Kidney (tissue), 22 donors: ENCODE measurements at places on chromosomes 7 and 10.

GRCh38 chr7:151550656-151551286 lies 31.1 kb upstream of the RHEB start:
- no peak overlapping the region for H3K27ac ChIP-seq
- no peak for DNase-seq
- peaks cover 2% of the 10 kb centered on the region for H3K36me3 ChIP-seq
- H3K4me3 ChIP-seq: no peak overlapping the region

DNA sequence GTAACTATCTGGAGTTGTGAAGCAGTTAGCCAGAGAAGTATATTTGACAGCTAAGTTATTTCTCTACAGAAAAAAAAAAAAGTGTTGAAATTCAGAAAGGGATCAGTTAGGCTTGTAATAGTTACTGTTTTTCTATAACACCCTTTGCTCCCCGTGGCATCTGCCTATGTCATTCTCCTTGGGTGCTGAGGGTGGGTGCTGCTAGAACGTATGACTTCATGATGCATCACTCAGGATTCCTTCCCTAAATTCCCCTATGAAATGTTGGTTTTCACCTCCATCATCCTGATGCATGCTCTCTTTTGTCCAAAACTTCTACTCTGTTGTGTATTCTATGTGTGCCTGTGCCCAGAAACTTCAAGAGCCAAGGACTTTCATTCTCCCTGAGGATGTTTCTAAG lies 536.4 kb downstream of the GRM8 start:
- H3K4me3 ChIP-seq: no peak overlapping the region
- no peaks in the 10 kb centered on the region for H3K27me3 ChIP-seq
- no peak overlapping the region for H3K27ac ChIP-seq
- H3K4me1 ChIP-seq: no peaks in the 10 kb centered on the region
- no peak for DNase-seq
- H3K36me3 ChIP-seq: no peaks in the 10 kb centered on the region

DNA sequence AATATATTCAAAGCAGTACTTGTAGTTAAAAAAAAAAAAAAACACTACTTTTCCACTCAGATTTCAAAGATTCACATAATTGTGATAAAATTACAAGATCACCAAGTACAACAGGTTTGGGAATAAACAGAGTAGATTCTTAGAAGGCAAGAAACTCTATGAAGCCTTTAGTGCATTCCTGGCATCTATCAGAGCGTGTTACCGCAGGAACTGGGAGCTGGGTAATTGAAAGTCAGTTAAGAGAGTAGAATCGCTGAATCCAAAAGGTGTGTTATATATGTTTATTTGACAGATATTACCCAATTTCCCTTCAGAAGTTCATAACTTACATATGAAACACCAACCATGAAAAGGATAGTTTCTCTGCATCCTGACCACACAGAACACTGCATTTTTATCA lies 159.2 kb upstream of the PLXNA4 start:
- H3K36me3 ChIP-seq: no peaks in the 10 kb centered on the region
- H3K27me3 ChIP-seq: no peaks in the 10 kb centered on the region
- DNase-seq: peak; percentile 40
- H3K4me3 ChIP-seq: no peak overlapping the region

DNA sequence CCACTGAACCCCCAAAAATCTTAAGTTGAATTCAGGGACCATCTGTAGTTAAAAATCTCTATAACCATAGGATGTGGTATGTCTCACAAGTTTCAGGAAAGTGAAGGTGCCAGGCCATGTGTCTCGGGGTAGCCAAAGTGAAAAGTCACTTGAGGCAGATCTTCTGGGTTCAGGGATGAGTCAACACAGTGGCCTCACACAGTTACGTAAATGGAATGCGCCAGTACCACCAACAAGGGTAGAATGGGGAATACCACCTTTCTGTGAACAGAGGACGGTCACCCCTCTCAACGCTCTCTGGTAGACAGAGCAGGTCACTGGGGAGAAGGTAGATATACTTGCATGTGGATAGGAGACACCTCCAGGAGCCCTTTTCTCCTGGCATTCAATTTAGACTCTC lies 71.4 kb downstream of the ELMO1 start:
- H3K36me3 ChIP-seq: no peaks in the 10 kb centered on the region
- no peaks in the 10 kb centered on the region for H3K27me3 ChIP-seq
- no peak for DNase-seq
- no peak overlapping the region for H3K4me3 ChIP-seq

GRCh38 chr7:2038931-2039728 lies 193.6 kb downstream of the MAD1L1 start:
- H3K27ac ChIP-seq: no peak overlapping the region
- H3K4me1 ChIP-seq: peaks cover 3% of the 10 kb centered on the region
- H3K27me3 ChIP-seq: no peaks in the 10 kb centered on the region
- no peaks in the 10 kb centered on the region for H3K36me3 ChIP-seq
- no peak overlapping the region for H3K4me3 ChIP-seq
- no peak for DNase-seq

GRCh38 chr10:74728225-74728624 lies 98.2 kb upstream of the KAT6B start:
- H3K36me3 ChIP-seq: no peaks in the 10 kb centered on the region
- no peak for DNase-seq

GRCh38 chr10:124639646-124640045 lies 104.5 kb downstream of the FAM53B start:
- no peak overlapping the region for H3K27ac ChIP-seq
- peak; percentile 40 for DNase-seq
- H3K4me1 ChIP-seq: peaks cover 9% of the 10 kb centered on the region
- no peaks in the 10 kb centered on the region for H3K27me3 ChIP-seq
- no peak overlapping the region for H3K4me3 ChIP-seq

- no peak overlapping the region for H3K4me3 ChIP-seq
- H3K4me1 ChIP-seq: no peaks in the 10 kb centered on the region
- no peaks in the 10 kb centered on the region for H3K36me3 ChIP-seq
- no peak for DNase-seq
Measured at GRCh38 chr7:100781255-100781654, 46.1 kb downstream of the EPHB4 start.

DNA sequence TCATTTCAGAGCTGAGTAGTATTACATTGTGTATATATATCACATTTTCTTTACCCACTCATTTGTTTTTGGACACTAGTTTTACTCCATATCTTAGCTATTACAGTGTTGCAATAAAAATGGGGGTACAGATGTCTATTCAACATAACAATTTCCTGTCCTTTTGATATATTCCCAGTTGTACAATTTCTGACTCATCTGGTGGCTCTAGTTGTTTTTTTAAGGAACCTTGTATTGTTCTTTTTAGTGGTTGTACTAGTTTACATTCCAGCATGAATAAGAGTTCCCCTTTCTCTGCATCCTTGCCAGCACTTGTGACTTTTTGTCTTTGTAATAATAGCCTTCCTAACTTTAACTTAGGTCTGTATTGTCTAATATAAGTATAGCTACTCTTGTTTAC lies 739.9 kb downstream of the XPNPEP1 start:
- H3K4me3 ChIP-seq: no peak overlapping the region
- DNase-seq: no peak
- no peaks in the 10 kb centered on the region for H3K27me3 ChIP-seq
- no peak overlapping the region for H3K27ac ChIP-seq
- no peaks in the 10 kb centered on the region for H3K4me1 ChIP-seq

DNA sequence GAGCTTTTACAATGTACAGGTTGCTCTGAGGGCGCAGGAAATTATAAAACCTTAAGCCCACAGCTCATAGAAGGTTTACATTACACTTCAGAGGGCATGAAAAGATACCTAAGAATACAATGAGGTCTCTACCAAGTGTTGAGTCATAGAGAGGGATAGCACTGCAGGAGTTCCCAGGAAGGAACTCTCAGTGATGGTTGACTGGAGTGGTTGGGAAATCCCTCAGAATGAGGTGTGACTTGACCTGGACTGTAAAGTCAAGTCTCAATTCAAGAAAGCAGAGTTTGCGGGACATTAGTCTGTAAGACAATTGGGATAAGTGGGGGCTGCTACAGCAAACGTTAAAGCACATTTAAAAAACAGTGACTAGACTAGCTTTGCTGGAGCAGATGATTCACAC lies 21.9 kb downstream of the TNKS2 start:
- no peaks in the 10 kb centered on the region for H3K27me3 ChIP-seq
- H3K36me3 ChIP-seq: peaks cover 37% of the 10 kb centered on the region
- no peak overlapping the region for H3K4me3 ChIP-seq
- no peaks in the 10 kb centered on the region for H3K4me1 ChIP-seq

GRCh38 chr7:3588341-3588740 lies 287.3 kb downstream of the SDK1 start:
- H3K4me1 ChIP-seq: no peaks in the 10 kb centered on the region
- H3K27ac ChIP-seq: no peak overlapping the region

GRCh38 chr7:14271441-14271840 lies 282.0 kb upstream of the ETV1 start:
- no peak overlapping the region for H3K27ac ChIP-seq
- no peaks in the 10 kb centered on the region for H3K27me3 ChIP-seq
- no peaks in the 10 kb centered on the region for H3K36me3 ChIP-seq
- H3K4me1 ChIP-seq: no peaks in the 10 kb centered on the region

DNA sequence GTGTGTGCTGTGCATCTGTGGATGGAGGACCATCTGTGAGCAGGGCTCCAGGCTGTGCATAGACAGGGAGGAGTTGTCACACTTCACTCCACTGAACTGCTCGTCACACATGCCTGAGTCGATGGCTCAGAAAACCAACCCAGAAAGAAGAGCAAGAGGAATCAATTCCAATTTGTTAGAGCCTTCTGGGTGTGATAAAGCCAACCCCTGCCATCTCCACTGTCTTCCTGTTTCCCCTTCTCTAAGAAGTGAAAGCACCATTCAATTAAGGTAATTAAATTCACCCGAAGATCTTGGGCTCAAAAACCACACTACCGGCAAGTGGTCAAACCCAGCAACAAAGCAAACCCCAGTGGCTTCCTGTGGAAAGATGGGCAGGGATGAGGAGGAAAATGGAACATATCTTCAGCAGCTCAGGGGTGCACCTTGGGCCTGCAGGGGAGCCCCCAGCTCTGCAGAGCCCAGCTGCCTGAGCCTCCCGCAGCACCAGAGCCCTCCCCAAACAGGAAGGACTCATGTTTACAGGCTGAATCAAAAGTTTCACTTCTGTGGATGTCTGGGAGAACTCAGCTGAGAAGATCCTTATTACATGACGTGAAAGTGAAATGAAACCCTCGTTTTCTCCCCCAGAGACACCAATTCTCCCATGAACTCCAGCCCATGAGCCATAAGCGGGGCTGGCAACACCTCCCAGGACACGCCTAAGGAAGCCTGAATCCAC lies 10.9 kb downstream of the C10orf71 start:
- H3K27me3 ChIP-seq: no peaks in the 10 kb centered on the region
- H3K27ac ChIP-seq: no peak overlapping the region
- no peaks in the 10 kb centered on the region for H3K36me3 ChIP-seq
- DNase-seq: no peak

GRCh38 chr7:28165261-28165660 lies 15.3 kb downstream of the JAZF1 start:
- no peaks in the 10 kb centered on the region for H3K4me1 ChIP-seq
- no peaks in the 10 kb centered on the region for H3K36me3 ChIP-seq
- no peak overlapping the region for H3K4me3 ChIP-seq

- H3K4me3 ChIP-seq: no peak overlapping the region
- no peak for DNase-seq
- no peaks in the 10 kb centered on the region for H3K4me1 ChIP-seq
- no peaks in the 10 kb centered on the region for H3K36me3 ChIP-seq
Measured at GRCh38 chr7:36191292-36191920, 38.4 kb downstream of the EEPD1 start.

GRCh38 chr7:91690541-91691070 lies 189.9 kb downstream of the MTERF1 start:
- no peaks in the 10 kb centered on the region for H3K27me3 ChIP-seq
- DNase-seq: no peak
- no peaks in the 10 kb centered on the region for H3K4me1 ChIP-seq
- H3K27ac ChIP-seq: no peak overlapping the region

GRCh38 chr10:87976101-87976743 lies 112.8 kb downstream of the PTEN start:
- no peaks in the 10 kb centered on the region for H3K36me3 ChIP-seq
- H3K27ac ChIP-seq: no peak overlapping the region
- no peaks in the 10 kb centered on the region for H3K4me1 ChIP-seq

GRCh38 chr10:95837356-95837776 lies 70.4 kb upstream of the CC2D2B start:
- no peak overlapping the region for H3K4me3 ChIP-seq
- H3K27ac ChIP-seq: no peak overlapping the region
- DNase-seq: no peak
- H3K4me1 ChIP-seq: peaks cover 7% of the 10 kb centered on the region
- H3K36me3 ChIP-seq: no peaks in the 10 kb centered on the region

DNA sequence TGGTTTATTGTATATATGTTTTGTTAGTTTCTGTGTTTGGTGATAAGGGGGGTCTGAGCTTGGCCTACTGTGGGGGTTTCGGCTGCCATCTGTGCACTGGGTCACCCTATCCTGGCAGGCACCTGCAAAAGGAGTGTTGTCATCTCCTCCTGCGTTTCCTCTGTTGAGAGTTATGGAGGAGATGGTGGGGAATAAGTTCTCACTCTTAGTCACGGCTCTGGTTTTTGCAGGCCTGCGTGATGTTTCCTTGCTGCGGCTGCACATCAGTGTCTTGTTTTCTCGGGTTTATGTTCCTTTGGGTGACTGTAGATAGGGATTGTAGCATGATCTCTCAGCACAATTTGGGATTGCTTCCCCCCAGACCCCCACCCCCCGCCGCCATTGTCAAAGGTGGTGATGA lies 36.8 kb downstream of the CCM2 start:
- no peaks in the 10 kb centered on the region for H3K4me1 ChIP-seq
- H3K27me3 ChIP-seq: no peaks in the 10 kb centered on the region
- H3K4me3 ChIP-seq: no peak overlapping the region
- no peak overlapping the region for H3K27ac ChIP-seq

DNA sequence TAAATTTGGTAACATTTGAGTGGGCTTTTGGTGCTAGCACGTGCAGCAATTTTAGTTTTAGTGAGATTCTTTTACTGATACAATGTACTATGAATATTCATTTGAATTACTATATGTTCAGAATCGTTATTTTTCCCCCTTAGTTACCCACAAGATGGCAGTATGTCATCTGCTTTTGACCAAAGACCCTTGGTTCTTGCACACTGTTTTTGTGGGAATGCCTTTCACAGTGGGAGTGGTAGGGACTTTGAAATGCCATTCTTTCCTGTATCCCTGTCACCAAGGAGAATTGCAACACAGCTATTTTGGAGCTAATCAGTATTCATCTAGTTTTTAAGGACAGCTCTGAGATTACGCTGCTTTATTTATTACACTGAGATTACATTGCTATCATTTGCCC lies 40.6 kb downstream of the SEC23IP start:
- H3K4me3 ChIP-seq: no peak overlapping the region
- no peak for DNase-seq
- H3K36me3 ChIP-seq: peaks cover 3% of the 10 kb centered on the region
- H3K27ac ChIP-seq: no peak overlapping the region

DNA sequence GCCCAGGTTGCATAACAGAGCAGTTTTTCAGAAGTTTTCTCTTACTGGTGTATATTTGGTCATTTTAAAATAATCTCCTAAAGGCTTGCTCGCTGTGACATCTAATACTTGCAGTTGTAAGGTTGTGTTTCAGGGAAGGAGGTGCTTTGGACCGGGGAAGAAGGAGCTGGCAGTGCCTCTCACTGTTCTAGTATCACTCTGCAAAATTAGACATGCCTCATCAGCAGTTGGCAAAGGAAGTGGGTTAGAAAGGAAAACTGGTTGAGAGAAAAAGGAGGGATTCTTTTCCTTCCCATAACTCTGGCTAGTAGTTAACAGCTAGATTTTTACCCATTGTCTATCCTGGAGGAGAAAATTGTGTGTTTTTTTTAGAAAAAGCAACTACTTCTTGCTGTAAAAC lies 34.8 kb downstream of the CUL1 start:
- no peak overlapping the region for H3K27ac ChIP-seq
- peaks cover 4% of the 10 kb centered on the region for H3K36me3 ChIP-seq
- no peak overlapping the region for H3K4me3 ChIP-seq
- no peaks in the 10 kb centered on the region for H3K4me1 ChIP-seq
- DNase-seq: no peak
- no peaks in the 10 kb centered on the region for H3K27me3 ChIP-seq

- no peak overlapping the region for H3K27ac ChIP-seq
- no peaks in the 10 kb centered on the region for H3K27me3 ChIP-seq
- DNase-seq: no peak
- no peaks in the 10 kb centered on the region for H3K4me1 ChIP-seq
Measured at GRCh38 chr7:120919466-120919865, 31.1 kb upstream of the ING3 start.
